Cardiac muscle cell (in vitro differentiated cells and primary cell): ENCODE measurements at places on chromosomes 11 and 22. TPM values are rescaled to one million over a fixed set of nuclear protein-coding genes. Genes with fewer than 3 reads are reported as not detected.

The TREH gene
- total RNA-seq: not detected in 2 replicates

The LRP5 gene
- 40.4 and 245 TPM in 2 replicates for total RNA-seq

The CST6 gene
- total RNA-seq: not detected in 2 replicates

The FOLR2 gene
- not detected in 2 replicates for total RNA-seq

The PRRG4 gene
- not detected in 2 replicates for total RNA-seq

The SLC17A6 gene
- not detected in 2 replicates for total RNA-seq

The CHRM4 gene
- total RNA-seq: 0.51 and 0.56 TPM in 2 replicates

The GPR83 gene
- 0.11 and 0.15 TPM in 2 replicates for total RNA-seq

DNA sequence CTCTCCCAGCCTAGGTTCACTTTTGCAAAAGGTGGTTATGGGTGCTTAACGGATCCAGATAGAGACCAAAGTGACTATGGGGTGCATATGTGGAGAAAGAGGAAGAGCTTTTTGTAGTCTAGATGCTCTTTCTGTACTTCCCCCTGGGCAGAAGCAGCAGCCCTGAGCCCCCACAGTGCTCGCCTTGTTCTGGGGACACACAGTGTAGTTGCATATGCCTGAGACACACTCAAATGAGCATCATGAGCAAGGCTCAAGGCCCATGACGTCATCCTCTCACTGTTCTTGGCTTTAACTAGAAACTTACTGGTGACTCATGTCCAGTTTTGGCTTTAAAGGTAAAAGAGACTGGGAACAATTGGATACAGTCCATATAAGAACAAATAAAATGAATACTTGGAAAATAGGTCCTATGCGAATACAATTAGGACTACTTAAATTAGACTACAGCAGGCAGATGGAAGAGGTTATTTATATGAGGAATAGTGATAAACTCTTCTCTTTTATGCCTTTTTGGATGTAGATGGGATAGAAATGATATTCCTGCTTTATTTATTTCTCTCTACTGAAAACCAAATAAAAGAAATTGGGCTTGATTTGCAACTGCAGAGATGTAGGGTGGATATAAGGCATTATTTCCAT is 20.1 kb upstream of the PEX26 start:
- H3K4me1 ChIP-seq: peaks cover 11% of the 10 kb centered on the region
- no peaks in the 10 kb centered on the region for H3K27me3 ChIP-seq
- H3K27ac ChIP-seq: no peak overlapping the region
- no peaks in the 10 kb centered on the region for H3K36me3 ChIP-seq
- no peak overlapping the region for H3K4me3 ChIP-seq

DNA sequence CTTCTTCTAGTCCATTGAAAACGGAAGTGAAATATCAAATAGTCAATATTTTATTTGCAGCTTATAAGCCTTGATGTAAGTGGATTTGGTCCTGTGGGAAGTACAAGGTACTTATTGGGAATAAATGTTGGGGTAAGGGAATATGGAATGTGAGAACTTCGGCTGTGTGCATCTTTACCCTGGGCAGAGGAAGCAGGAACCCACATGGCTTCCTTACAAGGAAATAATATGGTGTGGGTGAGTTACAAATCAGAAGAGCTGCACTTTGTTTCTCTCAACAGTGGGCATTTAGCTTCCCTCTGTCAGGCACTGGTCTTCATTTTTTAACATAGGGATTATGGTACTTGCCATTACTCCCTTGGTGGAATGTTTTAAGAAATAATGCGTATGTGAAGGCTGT is 77.9 kb downstream of the SCN3B start:
- H3K27me3 ChIP-seq: no peaks in the 10 kb centered on the region
- DNase-seq: no peak
- H3K36me3 ChIP-seq: no peaks in the 10 kb centered on the region
- H3K27ac ChIP-seq: no peak overlapping the region

DNA sequence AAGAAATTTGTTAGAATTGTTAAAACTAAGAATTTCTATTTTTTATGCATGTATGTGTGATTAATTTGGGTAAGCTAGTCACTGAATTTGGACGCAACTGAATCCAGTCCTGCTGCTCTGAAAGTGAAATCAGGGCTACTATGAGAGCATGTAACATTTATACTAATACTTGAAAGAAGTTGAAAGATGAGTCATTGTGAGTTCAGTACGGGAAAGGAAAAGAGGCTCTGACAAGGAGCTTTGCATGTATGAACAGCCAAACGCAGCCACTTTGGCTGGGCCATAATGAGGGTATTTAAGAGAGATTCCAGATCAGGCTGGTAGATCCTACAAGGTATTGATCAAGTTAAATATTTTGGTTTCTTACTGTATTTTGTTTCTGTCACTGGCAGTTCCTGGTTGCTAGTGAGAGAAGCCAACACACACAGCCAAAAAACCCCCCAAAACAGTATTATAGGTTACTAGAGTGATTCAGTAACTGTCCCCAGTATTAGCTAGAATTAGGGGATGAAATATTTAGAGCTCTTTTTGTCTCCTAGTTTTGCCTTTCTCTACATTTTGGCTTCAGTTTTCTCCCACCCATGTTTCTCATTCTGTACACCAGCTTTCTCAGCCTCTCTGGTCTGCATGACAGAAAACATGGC is 14.1 kb downstream of the AASDHPPT start:
- H3K27ac ChIP-seq: no peak overlapping the region
- DNase-seq: no peak
- peaks cover 28% of the 10 kb centered on the region for H3K4me1 ChIP-seq
- no peaks in the 10 kb centered on the region for H3K27me3 ChIP-seq
- no peak overlapping the region for H3K4me3 ChIP-seq
- peaks cover 48% of the 10 kb centered on the region for H3K36me3 ChIP-seq

DNA sequence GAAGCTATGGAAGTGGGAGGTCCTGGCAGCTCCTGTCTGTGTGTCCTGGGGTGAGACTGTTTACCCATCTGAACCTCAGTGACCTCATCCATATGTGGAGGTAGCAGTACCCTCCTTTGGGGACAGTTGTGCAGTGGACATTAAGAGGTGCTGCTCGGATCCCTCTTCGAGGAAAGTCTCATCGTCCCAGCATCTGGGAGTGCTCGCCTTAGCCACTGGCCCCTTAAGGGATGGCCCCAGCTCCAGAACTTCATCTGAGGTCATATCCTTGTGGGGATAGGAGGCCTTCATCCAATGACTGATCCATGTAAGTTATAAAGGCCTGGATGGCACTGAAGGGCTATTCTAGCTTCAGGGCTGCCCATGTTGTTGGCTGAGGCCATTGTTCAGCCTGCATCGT is 538.1 kb downstream of the MIAT start:
- no peaks in the 10 kb centered on the region for H3K4me1 ChIP-seq
- H3K4me3 ChIP-seq: no peak overlapping the region
- H3K36me3 ChIP-seq: no peaks in the 10 kb centered on the region
- no peak overlapping the region for H3K27ac ChIP-seq

DNA sequence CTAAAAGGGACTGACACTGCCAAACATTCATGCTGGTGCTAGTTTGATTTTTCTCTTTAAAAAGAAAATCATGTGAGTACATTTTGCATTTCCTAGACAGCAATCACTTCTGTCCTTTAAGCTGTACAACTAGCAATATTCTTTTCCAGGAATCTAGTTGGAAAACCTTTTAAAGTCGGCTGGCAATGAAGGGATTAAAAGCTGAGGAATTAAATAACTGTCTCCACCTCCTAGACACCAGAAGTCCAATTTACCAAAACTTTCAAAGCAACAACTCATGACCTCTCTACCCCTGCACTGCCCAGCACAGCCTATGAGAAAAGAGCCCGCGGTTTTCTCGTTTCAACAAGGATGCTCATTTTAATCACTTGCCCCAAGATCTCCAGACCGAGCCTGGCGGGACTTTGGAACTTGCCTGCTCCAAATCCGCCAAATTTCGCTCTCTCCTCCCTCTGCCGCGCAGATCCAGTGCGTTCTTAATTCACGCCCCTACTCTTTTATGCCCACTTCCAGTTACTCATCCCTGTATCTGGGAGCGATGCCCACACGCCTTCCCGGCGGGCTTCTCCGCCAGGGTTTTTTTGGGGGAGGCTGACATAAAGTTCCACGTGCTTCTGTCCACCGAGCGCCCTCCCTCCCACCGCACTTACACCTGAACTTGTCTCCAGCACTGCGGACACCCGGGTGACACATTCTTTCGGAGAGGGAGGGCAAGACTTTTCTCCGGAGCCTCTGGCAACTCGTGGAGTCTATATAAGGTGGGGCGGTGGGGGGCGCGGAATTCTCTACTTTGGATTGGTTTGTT is 2.5 kb downstream of the MPPED2 start:
- no peaks in the 10 kb centered on the region for H3K27me3 ChIP-seq
- H3K4me1 ChIP-seq: peaks cover 27% of the 10 kb centered on the region
- peak overlapping the region; percentile 91 for H3K4me3 ChIP-seq
- peaks cover 10% of the 10 kb centered on the region for H3K36me3 ChIP-seq

- H3K27ac ChIP-seq: no peak overlapping the region
- no peak for DNase-seq
- H3K36me3 ChIP-seq: no peaks in the 10 kb centered on the region
- H3K4me3 ChIP-seq: no peak overlapping the region
- H3K27me3 ChIP-seq: no peaks in the 10 kb centered on the region
Observed at GRCh38 chr11:128608746-128609407, 21.5 kb upstream of the ETS1 start.

DNA sequence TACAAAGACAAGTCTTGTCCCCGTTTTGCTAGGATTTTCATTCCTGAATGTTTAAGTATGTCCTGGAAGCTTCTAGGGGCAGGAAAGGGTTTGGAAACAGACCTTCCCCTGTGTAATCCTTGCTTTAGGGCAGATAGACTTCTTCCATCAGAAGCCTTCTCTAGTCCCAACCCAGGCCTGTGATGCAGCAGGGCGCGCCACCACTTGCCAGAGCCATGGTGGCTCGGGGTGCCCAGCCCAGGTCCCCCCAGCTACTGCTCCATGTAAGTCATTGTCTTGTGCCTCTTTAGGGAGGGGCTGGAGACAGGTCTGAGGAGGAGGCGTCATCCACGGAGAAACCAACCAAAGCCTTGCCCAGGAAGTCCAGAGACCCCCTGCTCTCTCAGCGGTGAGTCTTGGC is 4.3 kb downstream of the NOL12 start:
- no peaks in the 10 kb centered on the region for H3K36me3 ChIP-seq
- no peaks in the 10 kb centered on the region for H3K27me3 ChIP-seq

DNA sequence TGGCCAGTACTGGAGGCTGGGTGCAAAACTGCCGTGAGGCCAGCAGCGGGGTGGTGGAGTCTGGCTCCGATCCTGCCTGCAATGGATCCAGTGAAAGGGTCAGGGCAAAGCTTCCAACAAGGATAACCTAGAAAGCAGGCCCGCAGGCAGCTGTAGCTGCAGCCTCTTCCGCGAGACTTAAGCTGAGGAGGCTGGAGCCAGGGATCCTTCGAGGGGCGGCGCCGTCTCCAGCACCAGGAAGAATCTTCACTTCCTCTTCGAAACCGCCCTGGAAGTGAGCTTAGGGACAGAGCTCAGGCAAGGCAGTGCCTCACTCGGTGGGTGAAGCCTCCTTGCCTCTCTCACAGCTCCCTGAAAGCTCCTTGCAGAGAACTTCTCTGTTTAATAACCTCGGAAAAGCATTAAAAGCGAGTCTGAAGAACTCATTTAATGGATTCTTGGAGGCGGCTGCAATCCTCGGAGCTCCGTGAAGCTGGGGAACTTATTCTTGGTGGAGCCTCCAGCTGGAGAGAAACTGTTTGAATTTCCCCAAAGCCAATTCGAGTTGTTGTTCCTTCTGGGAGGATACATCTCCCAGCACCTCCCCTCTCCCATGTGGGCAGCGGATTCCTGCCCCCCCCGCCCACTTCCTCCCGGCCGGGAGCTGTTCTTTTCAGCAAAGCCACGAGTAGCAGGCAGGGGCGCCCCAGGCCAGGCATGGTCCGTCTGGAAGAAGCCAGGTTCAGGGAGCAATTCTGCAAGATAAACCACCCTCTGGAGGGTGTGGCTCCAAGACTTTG is 169.9 kb downstream of the CTTN start:
- H3K27ac ChIP-seq: no peak overlapping the region
- no peak overlapping the region for H3K4me3 ChIP-seq
- DNase-seq: peak; percentile 56

GRCh38 chr11:87265979-87266378 is 228.2 kb downstream of the TMEM135 start:
- DNase-seq: no peak
- H3K36me3 ChIP-seq: no peaks in the 10 kb centered on the region
- no peak overlapping the region for H3K4me3 ChIP-seq

GRCh38 chr11:116986521-116987105 is 111.6 kb downstream of the SIK3 start:
- H3K4me3 ChIP-seq: no peak overlapping the region
- no peaks in the 10 kb centered on the region for H3K27me3 ChIP-seq
- no peaks in the 10 kb centered on the region for H3K36me3 ChIP-seq
- DNase-seq: peak; percentile 60
- peaks cover 9% of the 10 kb centered on the region for H3K4me1 ChIP-seq

DNA sequence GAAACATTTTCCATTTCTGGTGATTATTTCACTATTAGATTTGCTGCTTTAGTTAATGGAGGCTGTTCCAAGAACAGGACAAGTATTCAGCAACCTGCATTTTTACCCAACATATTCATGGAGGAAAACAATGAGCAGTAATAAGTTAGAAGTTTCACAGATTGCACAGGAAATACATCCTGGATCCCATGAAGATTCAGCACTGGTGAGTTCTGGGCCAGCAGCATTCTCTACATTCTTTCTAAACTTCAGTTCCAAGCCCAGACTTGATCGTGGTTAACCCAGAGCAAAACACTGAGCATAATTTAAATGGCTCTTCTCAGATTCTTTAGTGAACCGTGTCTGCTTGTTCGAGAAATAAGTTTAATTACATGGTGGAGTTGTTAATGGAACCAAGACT is 3.8 kb downstream of the FJX1 start:
- no peak overlapping the region for H3K4me3 ChIP-seq
- peaks cover 41% of the 10 kb centered on the region for H3K27me3 ChIP-seq
- no peak overlapping the region for H3K27ac ChIP-seq
- no peaks in the 10 kb centered on the region for H3K36me3 ChIP-seq
- DNase-seq: peak; percentile 88
- peaks cover 5% of the 10 kb centered on the region for H3K4me1 ChIP-seq

- peaks cover 14% of the 10 kb centered on the region for H3K4me1 ChIP-seq
- peak overlapping the region; percentile 25 for H3K27ac ChIP-seq
- DNase-seq: no peak
- H3K27me3 ChIP-seq: no peaks in the 10 kb centered on the region
- H3K36me3 ChIP-seq: no peaks in the 10 kb centered on the region
Observed at GRCh38 chr11:8777907-8778767, 95.5 kb downstream of the RPL27A start.

- no peaks in the 10 kb centered on the region for H3K27me3 ChIP-seq
- H3K27ac ChIP-seq: no peak overlapping the region
- H3K36me3 ChIP-seq: no peaks in the 10 kb centered on the region
- peaks cover 6% of the 10 kb centered on the region for H3K4me1 ChIP-seq
Observed at GRCh38 chr22:37174964-37175363, 13.1 kb downstream of the C1QTNF6 start.

- no peaks in the 10 kb centered on the region for H3K27me3 ChIP-seq
- no peaks in the 10 kb centered on the region for H3K36me3 ChIP-seq
- peaks cover 22% of the 10 kb centered on the region for H3K4me1 ChIP-seq
- H3K4me3 ChIP-seq: no peak overlapping the region
- H3K27ac ChIP-seq: peak overlapping the region; percentile 36
Observed at GRCh38 chr11:78588517-78588916, 13.9 kb upstream of the NARS2 start.

DNA sequence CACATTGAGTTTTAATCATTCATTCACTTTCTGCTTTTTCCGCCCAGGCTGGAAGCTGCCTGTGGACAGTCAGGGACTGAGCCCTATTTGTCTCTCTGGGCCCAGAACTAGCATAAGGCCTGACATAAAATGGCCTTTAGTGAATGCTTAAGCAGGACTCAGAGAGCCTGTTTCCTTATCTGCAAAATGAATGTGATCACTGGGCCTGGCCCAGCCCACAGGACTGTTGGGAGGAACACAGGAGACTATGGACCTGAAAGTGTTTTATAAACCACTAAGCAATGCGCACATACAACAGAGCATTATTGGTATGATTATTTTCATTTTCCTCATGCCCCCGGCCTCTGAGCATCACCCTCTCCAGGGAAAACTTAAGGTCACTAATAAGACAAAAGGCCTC is 3.9 kb upstream of the MYH9 start:
- no peak overlapping the region for H3K4me3 ChIP-seq
- peak overlapping the region; percentile 69 for H3K27ac ChIP-seq
- DNase-seq: no peak
- peaks cover 6% of the 10 kb centered on the region for H3K4me1 ChIP-seq
